Stimulated activated CD4-positive, alpha-beta T cell treated with anti-CD3 and anti-CD28 coated beads, Interleukin-4, amount 100 ng/mL, for 1 hour (primary cell): ENCODE measurements at places on chromosomes 1 and 21.

DNA sequence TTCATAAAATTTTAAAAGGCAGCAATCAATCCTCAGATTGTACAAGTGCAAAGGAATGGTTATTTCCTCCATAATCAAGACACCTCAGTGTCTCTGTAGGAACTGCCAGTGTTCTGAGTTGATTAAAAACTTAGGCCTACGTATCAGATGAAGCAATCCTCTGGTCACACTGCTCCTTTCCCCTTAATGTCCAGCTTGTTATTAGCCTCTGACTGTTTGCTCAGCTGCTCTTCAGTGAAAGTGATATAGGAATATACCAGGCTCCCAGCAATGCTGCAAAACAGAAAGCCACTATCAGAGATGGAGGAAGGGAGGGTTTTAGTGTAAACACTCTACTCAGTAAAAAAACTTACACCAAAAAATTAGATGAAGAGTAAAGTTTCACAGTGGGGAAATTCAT, 49.8 kb downstream of the SLC35D1 start:
- DNase-seq: no peak

DNA sequence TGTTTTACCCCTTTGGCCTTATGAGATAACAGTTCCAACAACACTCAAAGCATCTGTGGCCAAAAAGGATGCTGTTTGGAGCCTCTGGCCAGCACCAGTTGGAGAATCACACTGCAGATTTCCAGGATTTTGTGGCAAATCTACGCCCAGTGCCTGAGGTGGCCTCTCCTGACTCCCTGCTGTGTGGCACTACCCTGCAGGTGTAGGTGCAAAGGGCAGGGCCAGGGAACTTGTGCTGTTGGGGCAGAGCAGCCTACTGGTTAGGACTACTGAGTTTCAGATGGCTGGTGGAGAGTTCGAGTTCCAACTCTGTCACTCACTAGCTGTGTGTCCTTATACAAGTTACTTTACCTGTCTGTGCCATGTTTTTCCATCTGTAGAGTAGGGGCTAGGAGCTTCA, 170.5 kb downstream of the PTPRU start:
- DNase-seq: no peak

DNA sequence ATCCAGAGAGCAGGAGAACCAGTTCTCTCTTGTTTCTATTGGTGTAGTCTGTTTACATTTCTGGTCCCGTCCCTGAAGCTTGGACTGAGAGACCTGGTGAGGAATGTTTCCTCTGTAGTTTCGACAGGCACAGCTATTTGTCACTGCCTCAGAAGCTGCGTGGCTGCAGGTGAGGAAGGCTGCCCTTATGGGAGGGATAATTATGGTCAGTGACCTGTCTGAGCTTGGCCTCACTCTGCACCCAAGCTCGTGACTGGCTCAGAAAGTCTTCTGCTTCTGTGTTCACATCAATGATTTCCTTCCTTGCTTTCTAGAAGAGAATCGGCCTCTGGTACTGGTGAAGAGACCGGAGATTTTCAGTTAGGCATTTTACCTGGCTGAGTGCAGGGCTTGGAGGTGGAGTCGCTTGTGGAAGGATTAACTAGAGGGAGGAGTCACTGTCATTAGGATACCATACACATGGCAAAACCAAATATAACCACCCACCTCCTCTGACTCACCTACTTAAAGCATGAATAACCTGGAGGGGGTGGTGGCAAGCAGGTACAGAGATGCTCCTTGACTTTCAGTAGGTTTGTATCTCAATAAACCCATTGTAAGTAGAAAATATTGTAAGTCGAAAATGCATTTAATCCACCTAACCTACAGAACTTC, 19.9 kb upstream of the WDR26 start:
- DNase-seq: no peak

- no peak for DNase-seq
These were observed 95.4 kb upstream of the USP24 start for GRCh38 chr1:55310505-55310971.

DNA sequence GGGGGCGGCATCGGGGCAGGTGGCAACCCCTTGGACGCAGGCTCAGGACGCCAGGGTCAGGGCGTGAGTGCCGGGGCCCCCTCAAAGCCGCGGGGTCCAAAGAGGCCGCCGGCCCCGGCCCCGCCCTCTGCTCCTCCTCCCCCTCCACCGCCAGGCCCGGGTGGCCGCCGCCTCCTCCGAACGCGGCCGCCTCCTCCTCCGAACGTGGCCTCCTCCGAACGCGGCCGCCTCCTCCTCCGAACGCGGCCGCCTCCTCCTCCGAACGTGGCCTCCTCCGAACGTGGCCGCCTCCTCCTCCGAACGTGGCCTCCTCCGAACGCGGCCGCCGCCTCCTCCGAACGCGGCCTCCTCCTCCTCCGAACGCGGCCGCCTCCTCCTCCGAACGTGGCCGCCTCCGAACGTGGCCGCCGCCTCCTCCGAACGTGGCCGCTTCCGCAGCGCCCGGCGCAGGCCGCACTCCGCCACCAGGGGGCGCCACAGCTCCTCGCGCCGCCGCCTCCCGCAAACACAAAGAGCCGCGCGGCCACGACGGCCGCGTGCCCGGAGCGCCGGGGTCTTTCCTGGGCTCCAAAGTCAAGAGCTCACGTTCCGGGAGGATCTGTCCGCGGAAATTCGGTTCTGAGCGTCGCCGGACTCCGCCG, 19.3 kb upstream of the SAMD11 start:
- peak; percentile 85 for DNase-seq

- no peak for DNase-seq
These were observed 124.1 kb upstream of the PAPPA2 start for GRCh38 chr1:176338877-176339276.

DNA sequence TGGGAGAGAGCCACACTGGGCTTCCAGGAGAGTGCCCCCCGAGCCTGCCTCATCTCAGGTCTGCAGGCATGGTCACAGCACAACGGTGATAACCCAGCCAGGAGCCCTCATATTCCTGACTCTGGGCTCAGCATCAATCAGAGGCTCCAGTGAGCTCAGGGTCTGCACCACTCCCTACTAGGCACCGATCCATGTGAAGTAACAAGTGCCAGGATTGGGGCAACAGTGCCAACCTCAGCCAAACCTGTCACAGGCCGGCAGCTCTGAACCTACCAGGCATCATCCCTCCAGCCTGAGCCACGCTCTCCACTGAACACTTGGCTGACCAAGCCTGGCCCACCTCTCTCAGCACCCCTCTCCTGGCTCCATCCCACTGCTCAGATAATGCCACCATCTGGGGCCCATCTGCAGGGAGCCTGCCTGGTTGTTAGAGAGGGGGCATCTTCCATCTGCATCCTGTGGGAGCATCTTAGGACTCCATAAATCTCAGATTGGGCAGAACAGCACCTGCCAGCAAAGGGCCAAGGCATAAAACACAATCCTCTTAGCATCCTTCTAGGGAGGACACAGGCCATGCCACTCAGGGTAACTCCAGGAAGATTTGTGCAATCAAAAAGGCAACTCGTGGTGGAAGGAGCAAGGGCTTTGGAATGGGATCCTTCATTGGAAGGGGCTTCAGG, 213.7 kb upstream of the CSF3R start:
- DNase-seq: no peak

- no peak for DNase-seq
These were observed 773 bp upstream of the DDX59 start for GRCh38 chr1:200670242-200671118.

DNA sequence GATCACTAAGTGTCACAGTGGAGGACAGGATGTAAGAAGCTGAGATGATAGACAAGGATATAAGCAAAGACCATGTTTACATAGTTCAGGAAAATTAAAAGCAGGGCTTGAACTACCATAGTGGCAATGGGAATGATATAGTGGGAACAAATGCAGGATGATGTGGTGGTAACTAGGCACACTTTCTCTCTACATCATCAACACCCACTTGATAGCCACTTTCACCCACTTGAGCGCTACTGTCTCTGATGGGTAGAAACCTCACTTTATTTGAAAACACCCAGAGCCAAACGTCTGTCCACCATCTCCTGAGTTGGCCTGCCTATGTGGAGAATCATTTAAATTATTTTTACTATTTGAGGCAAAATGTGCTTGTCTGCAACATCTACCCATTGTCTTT, 305.0 kb upstream of the ST6GALNAC5 start:
- DNase-seq: no peak
